ENCODE measurements at places on chromosomes 7 and 10. TPM values are rescaled to one million over a fixed set of nuclear protein-coding genes. Genes with fewer than 3 reads are reported as not detected.

Gene ATG9B
- total RNA-seq: under 0.01 TPM

GRCh38 chr10:26454891-26455290 is 16.8 kb downstream of the APBB1IP start:
- H3K4me1 ChIP-seq: no peaks in the 10 kb centered on the region
- no peak overlapping the region for H3K27ac ChIP-seq
- no peak overlapping the region for H3K4me3 ChIP-seq
- H3K36me3 ChIP-seq: no peaks in the 10 kb centered on the region
- DNase-seq: no peak
- no peaks in the 10 kb centered on the region for H3K27me3 ChIP-seq

DNA sequence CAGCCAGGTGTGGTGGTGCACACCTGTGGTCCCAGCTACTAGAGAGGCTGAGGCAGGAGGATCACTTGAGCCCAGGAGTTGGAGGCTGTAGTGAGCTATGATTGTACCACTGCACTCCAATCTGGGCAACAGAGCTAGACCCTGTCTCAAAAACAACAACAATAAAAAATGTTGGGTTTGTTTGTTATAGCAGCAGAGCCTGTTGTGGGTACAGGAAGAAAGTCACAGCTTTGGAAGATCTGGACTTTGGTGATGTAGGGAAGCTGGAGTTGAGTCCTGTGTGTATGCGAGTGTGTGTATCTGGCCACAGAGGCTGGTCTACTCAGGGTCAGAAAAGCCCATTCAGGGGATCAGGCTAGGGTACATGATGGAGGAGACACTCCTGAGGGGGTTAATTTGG is 3.9 kb downstream of the GRID2IP start:
- H3K27me3 ChIP-seq: no peaks in the 10 kb centered on the region
- H3K4me3 ChIP-seq: no peak overlapping the region
- no peaks in the 10 kb centered on the region for H3K36me3 ChIP-seq
- no peak for DNase-seq
- no peak overlapping the region for H3K27ac ChIP-seq

- H3K27me3 ChIP-seq: peaks cover 15% of the 10 kb centered on the region
- H3K36me3 ChIP-seq: no peaks in the 10 kb centered on the region
- H3K4me1 ChIP-seq: no peaks in the 10 kb centered on the region
- H3K4me3 ChIP-seq: no peak overlapping the region
- H3K27ac ChIP-seq: no peak overlapping the region
Observed at GRCh38 chr7:31058122-31058521, 6.0 kb downstream of the ADCYAP1R1 start.

DNA sequence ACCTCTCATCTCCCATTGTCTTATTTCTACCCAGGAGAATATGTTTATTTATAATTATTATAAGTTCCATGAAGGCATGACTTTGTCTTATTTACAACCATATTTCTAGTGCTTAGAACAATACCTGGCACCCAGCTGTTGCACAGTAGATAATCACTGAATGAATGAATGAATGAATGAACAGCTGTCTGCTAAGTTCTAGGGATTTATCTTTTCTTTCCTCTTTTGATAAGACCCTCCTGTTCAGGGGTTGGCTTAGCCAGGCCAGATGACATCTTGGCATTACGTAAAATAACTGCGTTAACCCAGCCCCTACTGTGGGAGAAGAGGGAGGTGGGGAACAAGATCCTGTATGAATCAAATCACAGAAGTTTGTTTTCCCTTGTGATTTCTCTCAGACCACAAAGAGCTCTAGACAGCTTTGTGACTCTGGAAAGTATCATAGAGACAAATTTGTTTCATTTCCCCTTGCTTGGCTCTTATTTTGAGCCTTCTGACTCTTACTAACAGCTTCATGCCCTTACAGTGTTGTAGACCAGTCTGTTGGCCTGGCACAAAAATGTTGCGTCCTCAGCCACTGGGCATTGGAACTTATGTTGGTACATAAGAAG is 8.4 kb downstream of the ZNF862 start:
- DNase-seq: no peak
- no peak overlapping the region for H3K4me3 ChIP-seq
- H3K27ac ChIP-seq: no peak overlapping the region
- H3K4me1 ChIP-seq: no peaks in the 10 kb centered on the region
- no peaks in the 10 kb centered on the region for H3K27me3 ChIP-seq

Gene FRA10AC1
- total RNA-seq: 6.9 TPM

Gene GTF2IRD1
- 10.0 TPM for total RNA-seq

- DNase-seq: no peak
- H3K4me3 ChIP-seq: no peak overlapping the region
- H3K4me1 ChIP-seq: no peaks in the 10 kb centered on the region
- H3K27ac ChIP-seq: no peak overlapping the region
- no peaks in the 10 kb centered on the region for H3K27me3 ChIP-seq
Observed at GRCh38 chr7:155835446-155836215, 23.4 kb upstream of the SHH start.

Gene HGF
- 108 TPM for total RNA-seq

Gene LRIT1
- total RNA-seq: not detected

Gene SPACDR
- total RNA-seq: under 0.01 TPM

Gene ZNF727
- total RNA-seq: 6.4 TPM

- no peaks in the 10 kb centered on the region for H3K36me3 ChIP-seq
- H3K4me3 ChIP-seq: no peak overlapping the region
- DNase-seq: no peak
- H3K27ac ChIP-seq: no peak overlapping the region
Observed at GRCh38 chr7:51665045-51665780, 348.6 kb upstream of the COBL start.

DNA sequence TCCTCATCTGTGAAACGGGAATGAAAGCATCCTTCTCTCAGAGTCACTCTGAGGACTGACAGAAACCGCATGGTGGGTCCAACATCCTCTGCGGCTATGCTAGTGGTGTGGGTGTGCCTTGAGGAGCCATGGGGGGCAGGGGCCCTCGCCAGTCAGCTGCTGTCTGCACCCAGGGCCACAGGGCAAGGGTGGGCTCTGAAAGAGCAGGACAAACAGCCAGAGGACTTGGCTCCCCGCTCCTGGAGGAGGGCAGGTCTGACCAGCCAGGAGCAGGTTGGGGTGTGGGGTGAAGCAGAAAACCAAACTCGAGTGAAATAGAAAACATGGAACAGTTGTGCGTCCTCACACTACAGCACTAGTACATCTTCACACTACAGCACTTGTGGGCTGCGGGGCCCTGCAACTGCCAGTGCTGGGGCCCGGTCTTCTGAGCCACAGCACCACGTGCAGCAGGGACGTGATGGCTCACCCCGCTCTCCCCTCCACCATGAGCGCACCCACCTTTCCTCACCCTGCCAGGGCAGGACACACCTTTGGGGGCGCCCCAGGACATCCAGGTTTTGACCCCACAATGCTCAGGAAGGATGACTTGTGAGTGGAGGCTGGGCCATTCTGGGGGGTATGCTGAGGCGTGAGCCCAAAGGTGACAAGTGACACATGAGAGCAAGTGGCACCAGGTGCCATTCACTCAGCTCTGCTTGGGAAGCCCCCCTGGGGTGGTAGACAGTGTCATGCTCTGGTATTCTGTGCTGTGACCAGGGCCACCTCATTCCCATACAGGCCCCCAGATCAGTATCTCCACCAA is 96.1 kb upstream of the RET start:
- no peak overlapping the region for H3K27ac ChIP-seq
- DNase-seq: no peak
- H3K36me3 ChIP-seq: no peaks in the 10 kb centered on the region
- no peak overlapping the region for H3K4me3 ChIP-seq
- H3K4me1 ChIP-seq: no peaks in the 10 kb centered on the region

GRCh38 chr7:150949564-150949963 is 28.6 kb downstream of the KCNH2 start:
- no peaks in the 10 kb centered on the region for H3K27me3 ChIP-seq
- no peak for DNase-seq
- H3K4me3 ChIP-seq: no peak overlapping the region
- no peaks in the 10 kb centered on the region for H3K4me1 ChIP-seq
- no peaks in the 10 kb centered on the region for H3K36me3 ChIP-seq

- H3K27me3 ChIP-seq: peaks cover 3% of the 10 kb centered on the region
- H3K36me3 ChIP-seq: no peaks in the 10 kb centered on the region
- H3K4me1 ChIP-seq: no peaks in the 10 kb centered on the region
- H3K4me3 ChIP-seq: no peak overlapping the region
- no peak for DNase-seq
Observed at GRCh38 chr10:87177-88080, 38.3 kb upstream of the TUBB8 start.

Gene IFIT1B
- not detected for total RNA-seq

Gene PTF1A
- total RNA-seq: not detected

DNA sequence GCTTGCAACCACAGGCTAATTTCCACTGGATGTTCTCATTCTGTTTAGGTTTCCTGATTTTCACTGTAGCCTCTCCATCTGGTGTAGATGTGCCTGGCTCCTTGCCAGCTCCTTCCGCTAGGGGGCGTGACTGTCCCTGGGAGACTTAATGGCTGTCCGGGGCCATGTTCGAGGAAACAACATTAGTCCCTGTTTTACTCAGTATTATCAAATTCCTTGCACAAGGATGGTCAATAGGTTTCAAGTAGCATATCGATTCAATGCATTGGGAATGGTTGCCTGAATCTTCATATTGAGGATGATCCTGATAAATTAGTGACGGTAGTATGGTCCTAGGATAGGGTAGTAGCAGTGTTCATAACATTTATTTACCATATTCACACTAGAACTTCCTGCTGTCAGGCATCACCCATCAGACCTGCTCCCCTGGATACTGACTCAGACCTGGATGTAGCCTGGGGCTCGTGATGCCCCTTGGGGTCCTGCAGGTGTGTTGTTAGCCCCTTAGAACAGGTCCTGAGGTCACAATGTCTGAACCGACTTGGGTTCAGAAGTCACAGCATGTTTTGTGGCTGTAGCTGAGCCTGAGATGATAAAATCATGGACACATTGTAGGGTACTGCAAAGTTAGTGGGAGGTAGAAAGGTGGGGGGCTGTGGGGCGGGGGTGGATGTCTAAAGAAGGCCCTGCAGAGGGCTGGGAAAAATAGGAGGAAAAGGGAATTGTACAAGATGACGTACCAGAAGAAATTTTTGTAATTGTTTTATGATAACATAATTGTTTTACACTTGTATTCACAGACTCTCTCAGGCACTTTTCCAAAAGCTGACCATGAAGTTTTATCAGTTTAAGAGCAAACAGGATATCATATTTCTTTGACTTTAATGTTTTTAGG is 8.9 kb upstream of the EXOC6 start:
- no peak overlapping the region for H3K4me3 ChIP-seq
- peaks cover 4% of the 10 kb centered on the region for H3K4me1 ChIP-seq
- peak; percentile 70 for DNase-seq
- no peaks in the 10 kb centered on the region for H3K36me3 ChIP-seq

DNA sequence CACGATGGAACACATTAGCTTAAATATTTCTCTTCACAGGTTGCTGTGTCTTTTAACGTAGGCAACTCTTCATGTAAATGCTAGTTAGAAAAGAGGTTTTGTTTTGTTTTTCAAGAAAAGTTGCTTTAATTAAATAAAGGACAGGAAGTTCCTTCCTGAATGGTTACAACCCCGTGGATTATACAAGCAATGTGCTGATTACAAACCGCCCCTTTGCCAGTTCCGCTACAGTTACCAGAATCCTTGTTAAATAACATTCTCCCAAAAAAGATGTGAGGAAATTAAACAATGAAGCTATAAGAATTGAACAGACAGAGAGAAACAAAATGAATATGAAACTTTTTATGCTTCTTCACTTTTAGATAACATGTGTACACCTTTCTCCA is 75.1 kb downstream of the LYZL2 start:
- no peaks in the 10 kb centered on the region for H3K36me3 ChIP-seq
- H3K27ac ChIP-seq: no peak overlapping the region
- no peaks in the 10 kb centered on the region for H3K27me3 ChIP-seq
- peaks cover 5% of the 10 kb centered on the region for H3K4me1 ChIP-seq

DNA sequence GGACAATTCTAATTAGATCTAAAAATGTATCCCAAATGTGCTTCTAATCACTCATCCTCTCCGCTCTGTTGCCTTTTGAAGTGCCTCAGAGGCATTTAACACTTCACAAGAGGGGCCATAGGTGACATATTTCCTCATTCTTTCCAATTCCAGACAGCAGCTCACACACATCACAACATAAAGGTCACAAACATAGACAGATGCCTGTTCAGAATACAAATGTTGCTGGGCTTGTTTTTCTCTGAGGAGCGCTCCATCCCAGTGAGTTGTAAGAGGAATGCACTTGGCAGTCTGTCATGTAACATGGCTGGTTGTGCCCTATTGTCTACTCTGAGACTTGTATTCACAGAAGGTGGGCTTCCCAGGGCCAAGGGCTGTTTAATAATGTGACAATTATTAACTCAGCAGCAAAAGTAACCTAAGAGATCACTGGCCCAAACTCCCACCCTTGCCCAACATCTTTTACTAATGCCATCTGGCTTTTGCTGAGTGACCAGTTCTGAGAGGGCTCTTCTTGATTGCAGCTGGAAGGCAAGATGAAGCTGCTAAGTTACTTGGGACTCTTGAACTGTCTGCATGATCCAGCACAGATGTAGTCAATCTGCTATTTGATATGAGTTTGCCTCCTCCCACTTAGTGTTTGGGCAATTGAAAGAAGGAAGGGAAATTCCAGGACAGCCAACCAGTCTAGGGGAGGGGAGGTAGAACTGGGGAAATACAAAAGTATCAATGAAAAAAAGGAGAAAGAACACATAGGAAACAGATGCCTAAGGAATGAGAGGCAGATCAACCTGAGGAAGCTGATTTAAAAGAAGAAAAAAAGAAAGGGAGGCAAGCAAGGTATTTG is 13.6 kb downstream of the PON2 start:
- peak; percentile 59 for DNase-seq
- no peak overlapping the region for H3K27ac ChIP-seq
- no peaks in the 10 kb centered on the region for H3K27me3 ChIP-seq
- H3K4me3 ChIP-seq: no peak overlapping the region

DNA sequence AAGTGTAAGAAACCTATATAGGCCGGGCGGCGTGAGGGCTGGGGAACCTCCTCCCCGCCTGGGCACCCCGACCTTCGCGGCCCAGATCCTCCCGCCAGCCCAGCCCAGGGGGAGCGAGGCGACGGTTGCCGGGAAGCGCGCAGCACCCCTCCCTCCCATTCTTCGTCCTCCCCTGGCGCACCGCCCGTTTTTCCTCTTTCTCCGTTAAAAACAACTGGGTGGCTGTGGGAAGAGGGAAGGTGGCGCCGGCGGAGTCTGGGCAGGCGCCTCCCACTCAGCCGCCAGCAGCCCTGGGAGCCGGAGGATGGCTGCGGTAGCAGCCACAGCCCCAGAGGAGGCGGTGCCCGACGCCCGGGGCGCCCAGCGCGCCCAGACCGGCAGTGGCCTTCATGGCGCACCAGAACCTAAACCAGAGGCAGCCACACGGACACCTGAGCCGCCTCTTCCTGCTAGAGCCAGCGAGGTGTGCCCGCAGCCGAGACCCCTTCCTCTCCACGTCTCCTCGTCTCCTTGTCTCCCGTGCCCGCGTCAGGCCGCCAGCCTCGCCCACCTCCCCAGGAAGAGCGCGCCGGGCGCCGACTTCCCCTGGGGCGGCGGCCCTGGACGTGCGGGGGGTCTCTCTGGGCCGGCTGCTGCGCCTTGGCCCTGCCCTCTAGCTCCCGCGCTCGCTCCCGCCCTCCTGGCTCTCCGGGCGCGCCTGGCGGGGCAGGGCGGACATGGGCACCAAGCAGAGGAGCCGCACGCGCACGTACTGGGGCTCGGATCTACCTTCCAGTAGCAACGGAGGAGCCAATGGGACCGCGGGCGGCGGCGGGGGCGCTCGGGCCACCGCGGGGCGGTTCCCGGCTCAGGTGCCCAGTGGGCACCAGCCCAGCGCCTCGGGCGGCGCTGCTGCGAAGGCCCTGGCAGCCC is 32.8 kb upstream of the SFTPD start:
- H3K4me3 ChIP-seq: peak overlapping the region; percentile 23
- DNase-seq: peak; percentile 12
- no peaks in the 10 kb centered on the region for H3K36me3 ChIP-seq
- no peak overlapping the region for H3K27ac ChIP-seq

GRCh38 chr10:113252650-113253618 is 299.9 kb upstream of the HABP2 start:
- no peak overlapping the region for H3K27ac ChIP-seq
- H3K4me3 ChIP-seq: no peak overlapping the region
- H3K4me1 ChIP-seq: no peaks in the 10 kb centered on the region
- DNase-seq: no peak
- no peaks in the 10 kb centered on the region for H3K36me3 ChIP-seq
